ENCODE measurements at places on chromosomes 12 and 14.

DNA sequence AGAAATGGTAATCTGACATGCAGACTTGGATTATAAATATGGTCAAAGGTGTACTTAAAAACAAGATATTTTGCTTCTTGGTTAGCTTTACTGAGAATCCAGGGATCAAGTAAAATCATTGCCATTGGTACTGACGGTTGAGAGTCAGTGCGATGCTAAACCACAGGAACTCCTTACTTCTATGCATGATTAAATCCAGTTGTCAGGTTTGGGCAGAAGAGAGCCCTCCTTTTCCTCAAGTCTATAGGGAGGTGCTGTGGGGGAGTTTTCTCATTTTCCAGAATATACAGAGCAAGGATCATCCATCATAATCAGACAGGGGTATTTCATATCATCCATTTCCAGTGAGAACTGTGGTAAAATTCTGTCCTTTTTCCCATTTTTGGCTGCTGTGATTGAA lies 839.1 kb downstream of the NRXN3 start:
- no peak for DNase-seq

DNA sequence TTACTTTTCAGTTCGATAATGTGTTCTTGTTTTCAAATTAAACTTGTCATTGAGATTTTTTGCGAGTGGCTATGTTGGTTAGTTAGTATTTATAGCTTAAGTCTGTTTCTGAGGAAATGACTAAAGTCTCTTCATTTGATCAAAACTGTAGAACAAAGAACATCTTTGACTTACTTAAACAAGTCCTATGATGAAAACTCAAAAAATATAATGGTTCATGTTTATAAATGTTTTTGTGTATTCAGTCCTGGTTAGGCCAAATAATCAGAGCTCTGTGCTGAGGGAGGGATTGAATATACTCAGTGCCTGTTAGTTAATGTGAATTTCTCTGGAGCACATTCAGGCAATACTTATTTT lies 51.7 kb downstream of the PPFIBP1 start:
- no peak for DNase-seq

GRCh38 chr14:36947362-36947761 lies 225.0 kb downstream of the SLC25A21 start:
- DNase-seq: no peak

- no peak for DNase-seq
These were observed 14.4 kb downstream of the ART4 start for GRCh38 chr12:14828892-14829291.

DNA sequence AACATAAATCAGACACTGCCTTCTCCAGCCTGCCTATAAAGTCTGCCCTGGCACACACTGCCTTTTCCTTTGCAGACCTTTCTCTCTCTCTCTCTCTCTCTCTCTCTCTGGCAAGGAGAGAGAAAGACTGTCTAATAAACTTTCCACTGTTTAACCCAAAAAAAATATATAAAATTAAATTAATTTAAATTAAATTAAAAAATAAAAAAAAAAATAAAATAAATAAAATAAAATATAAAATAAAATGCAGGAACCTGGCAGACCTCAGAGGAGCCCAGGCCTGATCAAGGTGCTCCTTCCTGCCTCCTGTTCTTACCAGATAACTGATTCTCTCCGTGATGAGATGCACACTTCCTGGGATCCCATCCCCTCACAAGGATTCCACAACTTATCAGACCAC lies 103.9 kb upstream of the VASH1 start:
- DNase-seq: no peak

- DNase-seq: peak; percentile 81
These were observed 129.0 kb downstream of the AACS start for GRCh38 chr12:125194163-125194773.

GRCh38 chr12:117141097-117141898 lies 42.1 kb upstream of the TESC start:
- no peak for DNase-seq

GRCh38 chr12:16407346-16407745 lies 59.9 kb downstream of the MGST1 start:
- DNase-seq: no peak
